Suppressor macrophage treated with lipopolysaccharide for 4 hours (primary cell): ENCODE measurements at places on chromosomes 7 and 10.

- DNase-seq, result no peak
Observed at GRCh38 chr7:130513447-130513846, 21.6 kb downstream of the MEST start.

GRCh38 chr7:44827567-44827966, 20.3 kb downstream of the H2AZ2 start:
- DNase-seq, result no peak

DNA sequence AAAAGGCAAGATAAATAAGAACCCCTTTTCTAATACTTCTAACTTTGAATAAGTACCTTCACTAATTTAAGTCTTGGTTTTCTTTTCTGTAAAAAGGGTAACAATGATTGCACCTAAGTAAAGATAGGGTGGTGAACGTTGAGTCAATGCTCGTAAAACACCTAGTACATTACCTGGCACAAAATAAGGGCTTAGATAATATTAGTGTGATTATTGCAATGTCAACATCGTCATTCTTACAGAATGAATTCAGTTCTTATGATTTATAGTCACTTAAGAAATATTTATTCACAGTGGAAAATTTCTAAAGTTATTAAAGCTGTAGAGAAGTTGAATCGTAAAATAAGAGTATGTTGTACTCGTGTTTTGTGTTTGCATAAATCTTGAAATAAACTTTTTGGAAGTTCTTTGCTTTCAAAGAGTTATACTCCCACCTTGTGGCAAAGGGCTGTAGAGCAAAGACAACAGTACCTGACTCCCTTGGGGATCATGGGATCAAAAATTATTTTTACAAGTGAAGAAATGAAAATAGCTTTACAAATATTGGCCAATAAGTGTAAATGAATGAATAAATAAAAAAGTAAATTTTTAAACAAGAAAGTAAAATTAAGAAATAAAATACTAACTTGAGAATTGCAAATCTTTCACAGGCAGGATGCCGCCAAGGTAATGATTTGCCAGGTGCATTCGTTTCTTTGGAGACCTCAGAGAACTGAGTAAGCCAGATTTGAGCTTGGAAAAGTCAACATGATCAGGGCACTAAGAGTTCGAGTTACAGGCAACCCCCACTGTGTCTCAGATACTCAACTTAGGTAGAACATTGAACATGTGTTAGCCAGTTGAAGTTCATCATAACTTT, 285.8 kb upstream of the CACNA2D1 start:
- DNase-seq, result peak; percentile 25

DNA sequence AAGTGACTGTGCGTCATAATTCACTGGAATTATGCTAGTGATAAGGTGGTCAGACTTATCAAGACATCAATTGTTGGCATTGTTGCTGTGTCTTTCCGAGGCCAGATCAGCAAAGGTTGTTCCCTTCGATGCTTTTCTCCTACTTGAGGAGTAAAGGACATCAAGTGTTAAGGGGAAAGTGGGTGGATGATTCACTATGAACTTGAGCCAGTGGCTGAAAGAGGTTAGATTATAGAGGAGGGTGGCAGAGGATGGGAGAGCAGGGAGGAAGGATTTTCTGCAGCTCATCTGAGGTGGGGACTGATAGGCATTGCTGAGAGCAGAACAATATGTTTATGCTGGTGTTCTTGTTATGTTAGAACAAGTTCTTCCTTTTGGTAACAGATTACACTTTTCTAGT, 131.4 kb upstream of the AGR3 start:
- peak; percentile 22 for DNase-seq

DNA sequence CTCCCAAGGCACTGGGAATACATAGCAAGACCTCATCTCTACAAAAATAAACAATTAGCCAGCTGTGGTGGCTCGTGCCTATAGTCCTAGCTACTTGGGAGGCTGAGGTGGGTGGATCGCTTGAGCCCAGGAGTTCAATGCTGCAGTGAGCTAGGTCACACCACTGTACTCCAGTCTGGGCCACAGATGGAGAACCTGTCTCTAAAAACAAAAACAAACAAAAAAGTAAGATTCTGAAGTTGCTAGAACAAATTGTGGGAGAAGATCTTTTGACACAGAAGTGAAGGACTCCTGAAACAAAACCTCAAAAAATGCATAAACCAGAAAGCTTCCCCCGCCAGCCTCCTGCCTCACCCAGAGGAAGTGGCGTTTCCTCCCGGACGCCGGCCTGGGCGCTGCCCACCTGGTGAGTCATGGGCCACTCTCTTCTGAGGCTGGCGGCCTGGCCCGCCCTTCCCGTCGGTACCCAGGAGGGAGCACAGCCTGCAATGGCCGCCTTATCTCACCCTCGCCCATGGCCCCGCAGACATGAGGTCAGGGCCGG, 25.4 kb upstream of the ELN start:
- DNase-seq, result peak; percentile 76

- peak; percentile 73 for DNase-seq
Observed at GRCh38 chr10:132665946-132666704, 119.8 kb downstream of the NKX6-2 start.

- no peak for DNase-seq
Observed at GRCh38 chr7:108132551-108133265, 2.5 kb upstream of the LAMB4 start.

- DNase-seq, result no peak
Observed at GRCh38 chr7:136049818-136050461, 72.8 kb upstream of the MTPN start.

DNA sequence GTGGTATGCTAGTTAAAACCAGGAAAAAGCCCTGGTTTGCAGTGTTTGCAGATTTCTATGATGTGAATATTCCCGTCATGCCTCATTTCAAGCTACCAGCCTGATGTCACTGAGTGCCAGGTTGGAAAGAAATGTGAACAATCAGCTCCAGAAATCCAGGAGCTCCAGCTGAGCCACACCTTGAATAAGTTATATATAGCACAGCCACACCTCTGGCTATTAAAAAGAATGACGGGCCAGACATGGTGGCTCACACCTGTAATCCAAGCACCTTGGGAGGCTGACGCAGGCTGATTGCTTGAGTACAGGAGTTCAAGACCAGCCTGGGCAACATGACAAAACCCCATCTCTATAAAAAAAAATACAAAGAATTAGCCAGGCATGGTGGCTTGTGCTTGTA, 18.7 kb upstream of the SLF2 start:
- DNase-seq, result no peak

DNA sequence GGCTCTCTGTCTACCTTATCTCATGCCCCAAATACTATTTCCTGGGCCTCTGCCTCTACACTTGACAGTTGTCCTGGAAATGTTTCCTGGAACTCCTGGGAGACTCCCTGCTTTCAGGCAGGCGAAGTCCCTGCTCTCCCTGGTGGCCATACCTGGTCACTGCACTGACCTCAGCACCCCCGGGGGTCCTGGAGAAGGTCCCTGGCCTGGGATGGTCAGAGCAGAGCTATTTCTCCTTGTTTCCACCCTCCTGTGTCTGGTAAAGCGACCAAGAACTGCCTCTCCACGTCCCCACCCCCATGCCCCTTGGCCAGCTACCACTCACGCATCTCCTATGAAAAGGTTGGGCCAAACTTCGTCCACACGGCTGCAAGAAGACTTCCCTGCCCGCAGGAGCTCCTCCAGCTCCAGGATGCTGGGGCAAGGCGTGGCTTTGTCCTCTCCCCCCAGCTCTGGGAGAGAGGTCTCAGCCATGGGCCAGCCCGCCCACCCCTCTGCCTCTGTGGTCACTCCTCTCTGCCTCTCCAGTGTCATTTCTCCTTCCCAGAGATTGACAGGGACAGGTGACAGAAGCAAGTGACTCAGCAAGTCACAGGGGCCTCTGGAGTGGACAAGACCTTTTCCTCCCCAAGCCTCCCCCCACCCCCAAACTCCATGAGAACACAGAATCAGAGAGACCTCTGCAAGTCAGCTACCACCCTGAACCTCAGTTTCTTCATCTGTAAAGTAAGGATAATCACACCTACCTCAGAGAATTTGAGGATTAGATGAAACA, 2.6 kb upstream of the SAMD8 start:
- no peak for DNase-seq

GRCh38 chr7:138873220-138873892, 75.4 kb upstream of the ATP6V0A4 start:
- DNase-seq, result no peak

- DNase-seq, result peak; percentile 71
Observed at GRCh38 chr10:28248092-28248491, 54.8 kb downstream of the MPP7 start.

- no peak for DNase-seq
Observed at GRCh38 chr10:32954080-32954479, 4.0 kb downstream of the ITGB1 start.

DNA sequence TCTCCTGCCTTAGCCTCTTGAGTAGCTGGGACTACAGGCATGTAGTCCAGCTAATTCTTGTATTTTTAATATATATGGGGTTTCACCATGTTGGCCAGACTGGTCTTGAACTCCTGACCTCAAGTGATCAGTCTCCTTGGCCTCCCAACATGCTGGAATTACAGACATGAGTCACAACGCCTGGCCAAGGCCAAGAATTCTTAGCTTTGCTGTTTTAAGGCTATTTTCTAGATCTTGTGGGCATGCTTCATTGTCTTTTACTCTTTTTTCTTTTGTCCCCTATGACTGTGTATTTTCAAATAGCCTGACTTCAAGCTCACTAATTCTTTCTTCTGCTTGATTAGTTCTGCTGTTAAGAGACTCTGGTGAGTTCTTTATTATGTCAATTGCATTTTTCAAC, 56.4 kb upstream of the TAS2R16 start:
- DNase-seq, result no peak

GRCh38 chr10:116838143-116838725, 11.1 kb upstream of the ENO4 start:
- no peak for DNase-seq

DNA sequence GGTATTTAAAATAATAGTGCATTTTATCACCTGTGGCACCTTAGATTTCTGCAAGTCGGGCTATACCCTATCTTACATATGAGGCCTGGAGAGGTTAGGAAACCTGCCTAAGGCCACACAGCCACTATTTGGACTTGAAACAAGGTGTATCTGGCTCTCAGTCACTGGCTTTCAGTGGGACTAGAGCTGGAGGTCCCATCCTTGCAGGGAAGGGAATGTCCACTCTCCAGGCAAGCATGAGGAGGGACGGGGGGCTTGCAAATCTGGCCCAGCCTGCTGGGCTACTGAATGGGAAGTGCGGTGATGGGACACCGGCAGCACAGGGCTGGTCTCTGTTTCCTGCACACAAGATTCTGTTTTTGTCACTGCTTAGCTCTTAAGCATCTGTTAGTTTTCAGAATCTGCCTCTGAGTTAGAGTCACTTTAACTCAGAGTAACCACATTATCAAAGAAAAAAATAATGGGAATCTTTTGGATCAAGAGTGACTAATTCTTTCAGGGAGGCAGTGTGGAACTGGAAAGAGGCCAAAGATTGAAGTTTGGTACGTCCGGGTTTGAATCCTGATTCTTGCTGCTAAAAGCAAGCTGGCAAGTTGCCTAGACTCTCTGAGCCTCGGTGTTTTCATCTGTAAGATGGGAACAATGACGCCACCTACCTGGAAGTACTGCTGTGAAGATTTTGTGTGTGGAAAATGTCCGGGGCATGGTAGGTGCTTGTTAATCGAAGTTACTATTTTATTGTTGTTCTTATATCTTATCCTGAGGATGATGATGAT, 33.8 kb upstream of the HABP2 start:
- DNase-seq, result no peak

DNA sequence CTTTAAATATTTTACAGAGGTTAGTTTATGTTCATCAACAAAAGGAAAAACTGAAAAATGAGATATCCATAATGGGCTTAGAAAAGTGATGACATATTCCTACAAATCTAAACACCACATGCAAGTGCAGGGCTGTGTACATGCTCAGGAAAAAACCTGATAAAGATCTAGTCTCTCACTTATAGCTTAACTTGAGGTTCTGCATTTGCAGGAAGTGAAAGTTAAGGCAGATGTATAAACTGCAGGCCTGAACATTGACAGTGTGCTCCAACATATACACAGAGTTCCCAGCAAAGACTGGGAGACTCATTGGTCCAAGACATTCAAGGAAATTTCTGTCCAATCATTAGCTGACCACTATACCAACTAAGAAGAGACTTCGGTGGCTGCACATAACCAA, 63.8 kb upstream of the RET start:
- no peak for DNase-seq

- DNase-seq, result no peak
Observed at GRCh38 chr7:30172451-30172850, 37.7 kb downstream of the MTURN start.

DNA sequence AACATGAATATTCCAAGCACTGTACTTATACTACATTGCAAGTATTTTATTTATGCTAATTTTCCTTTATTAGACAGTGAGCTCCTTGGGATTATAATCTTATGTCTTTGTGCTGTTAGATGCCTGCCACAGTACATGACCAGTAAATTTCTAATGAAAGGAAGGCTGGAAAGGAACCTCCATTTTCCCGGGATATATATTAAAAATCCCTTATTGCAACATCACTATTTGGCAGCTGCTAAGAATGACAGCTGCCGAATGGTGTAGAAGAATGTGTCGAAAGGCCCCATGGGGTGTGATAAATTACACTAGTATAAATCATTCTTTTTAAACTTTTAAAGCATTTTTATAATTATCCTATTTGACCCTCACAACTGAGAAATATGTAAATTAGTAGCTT, 59.1 kb downstream of the TFAM start:
- DNase-seq, result no peak

DNA sequence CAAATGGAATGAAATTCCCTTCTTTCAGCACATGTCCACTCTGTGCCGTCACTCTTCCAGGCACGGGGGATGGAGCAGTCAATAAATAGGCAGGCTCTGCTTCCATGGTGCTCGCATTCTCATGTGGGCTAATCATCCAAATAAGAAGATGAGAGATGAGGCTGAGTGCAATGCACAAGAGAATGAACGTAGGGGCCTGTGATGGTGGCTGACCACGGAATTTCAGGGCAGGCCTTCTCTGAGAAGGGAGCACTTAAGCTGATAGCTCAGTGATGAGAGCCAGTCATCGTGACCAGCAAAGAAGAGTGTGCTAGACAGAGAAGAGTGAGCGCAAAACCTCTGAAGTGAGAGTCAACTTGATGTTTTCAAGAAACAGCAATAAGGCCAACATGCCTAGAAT, 47.9 kb downstream of the TAF3 start:
- DNase-seq, result no peak

- DNase-seq, result peak; percentile 6
Observed at GRCh38 chr10:109062371-109062770, 860.9 kb downstream of the XPNPEP1 start.

- DNase-seq, result no peak
Observed at GRCh38 chr10:8389630-8390029, 335.1 kb downstream of the GATA3 start.

GRCh38 chr10:97849687-97850402, at the start of gene GOLGA7B:
Gene GOLGA7B, plus strand, starts transcription at chr10:97849843. Its CDS starts 461 bp downstream, at chr10:97850304.
- DNase-seq, result peak; percentile 37

GRCh38 chr10:87617503-87617902, 42.2 kb upstream of the PAPSS2 start:
- no peak for DNase-seq
